Adrenal gland (tissue), 19 donors: ENCODE measurements at places on chromosomes 2 and 18. TPM values are rescaled to one million over a fixed set of nuclear protein-coding genes. Genes with fewer than 3 reads are reported as not detected.

DNA sequence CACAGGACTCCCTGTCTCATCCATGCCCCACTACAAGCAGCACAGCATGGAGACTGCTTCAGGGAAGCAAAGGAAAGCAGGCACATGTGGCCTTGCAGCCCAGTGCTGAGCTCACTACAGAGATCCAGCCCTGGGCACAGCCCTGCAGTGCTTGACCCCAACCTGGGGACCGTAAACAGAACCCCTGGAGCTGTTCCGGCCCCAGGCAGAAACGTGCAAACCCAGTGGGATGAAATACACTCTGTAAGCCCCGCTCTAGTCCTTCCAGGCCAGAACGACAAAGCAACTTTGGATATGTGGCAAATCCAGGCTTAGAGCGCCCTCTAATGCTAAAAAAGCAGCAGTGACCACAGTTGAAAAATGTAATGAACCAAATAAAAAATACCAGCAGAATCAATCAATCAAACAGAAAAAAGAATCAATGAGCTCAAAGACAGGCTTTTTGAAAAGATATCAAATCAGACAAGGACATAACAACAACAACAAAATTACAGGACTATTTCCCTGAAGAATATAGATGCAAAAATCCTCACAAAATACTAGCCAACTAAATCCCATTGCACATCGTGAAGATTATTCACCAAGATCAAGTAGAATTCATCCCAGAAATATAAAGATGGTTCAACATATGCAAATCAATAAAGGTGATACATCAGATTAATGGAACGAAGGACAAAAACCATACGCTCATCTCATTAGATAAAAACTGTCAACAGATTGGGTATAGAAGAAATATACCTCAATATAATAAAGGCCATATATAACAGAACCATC lies 45.6 kb downstream of the ZNF519 start:
- H3K36me3 ChIP-seq = no peaks in the 10 kb centered on the region
- H3K4me3 ChIP-seq = no peak overlapping the region
- H3K27me3 ChIP-seq = no peaks in the 10 kb centered on the region
- no peaks in the 10 kb centered on the region for H3K4me1 ChIP-seq
- no peak overlapping the region for H3K27ac ChIP-seq
- DNase-seq = no peak

- DNase-seq = peak; percentile 44
- no peaks in the 10 kb centered on the region for H3K4me1 ChIP-seq
- no peaks in the 10 kb centered on the region for H3K36me3 ChIP-seq
- no peaks in the 10 kb centered on the region for H3K27me3 ChIP-seq
- no peak overlapping the region for H3K4me3 ChIP-seq
Measured at GRCh38 chr2:120313695-120314615, 32.0 kb upstream of the INHBB start.

DNA sequence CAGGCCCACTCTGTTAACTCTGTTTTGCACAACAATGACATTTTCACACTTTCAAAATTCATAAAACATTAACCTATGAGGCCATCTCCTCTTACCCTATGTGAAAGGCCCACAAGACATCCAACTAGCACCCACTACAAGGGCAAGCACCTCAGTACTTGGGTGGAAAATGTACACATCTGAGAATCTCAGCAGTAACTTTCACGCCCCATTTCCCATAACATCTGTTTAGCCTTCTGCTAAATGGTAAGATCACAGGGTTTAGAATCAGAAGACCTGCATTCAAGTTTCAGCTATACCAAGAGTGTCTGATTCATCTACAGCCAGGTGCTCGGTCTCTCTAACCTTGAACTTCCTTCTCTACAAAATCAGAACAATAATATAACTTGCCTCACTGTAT lies 89.2 kb downstream of the SP100 start:
- no peaks in the 10 kb centered on the region for H3K27me3 ChIP-seq
- H3K27ac ChIP-seq = no peak overlapping the region
- no peaks in the 10 kb centered on the region for H3K4me1 ChIP-seq
- DNase-seq = no peak
- no peak overlapping the region for H3K4me3 ChIP-seq
- H3K36me3 ChIP-seq = peaks cover 26% of the 10 kb centered on the region

DNA sequence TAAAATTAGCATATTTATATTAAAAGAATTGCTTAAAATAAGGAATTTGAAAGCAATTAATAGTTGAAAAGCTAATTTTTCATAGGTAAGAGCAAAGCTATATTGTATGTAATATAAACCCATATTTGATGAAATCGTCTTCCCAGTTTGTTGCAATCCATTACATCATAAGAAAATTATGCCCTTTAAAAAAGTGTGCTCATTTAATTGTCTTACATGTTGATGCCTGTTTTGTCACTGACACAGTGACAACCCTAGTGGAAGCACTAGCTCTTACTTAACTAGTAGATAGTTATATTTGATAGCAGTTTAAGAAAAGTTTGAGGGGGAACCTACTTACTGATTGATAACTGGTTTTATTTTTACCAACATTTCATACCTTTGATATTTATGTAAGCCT lies 30.0 kb upstream of the IL18RAP start:
- no peaks in the 10 kb centered on the region for H3K4me1 ChIP-seq
- H3K27ac ChIP-seq = no peak overlapping the region
- no peak for DNase-seq
- H3K4me3 ChIP-seq = no peak overlapping the region

- peak; percentile 68 for DNase-seq
- H3K4me1 ChIP-seq = no peaks in the 10 kb centered on the region
- no peaks in the 10 kb centered on the region for H3K36me3 ChIP-seq
Measured at GRCh38 chr18:26574958-26575864, 26.9 kb upstream of the KCTD1 start.

DNA sequence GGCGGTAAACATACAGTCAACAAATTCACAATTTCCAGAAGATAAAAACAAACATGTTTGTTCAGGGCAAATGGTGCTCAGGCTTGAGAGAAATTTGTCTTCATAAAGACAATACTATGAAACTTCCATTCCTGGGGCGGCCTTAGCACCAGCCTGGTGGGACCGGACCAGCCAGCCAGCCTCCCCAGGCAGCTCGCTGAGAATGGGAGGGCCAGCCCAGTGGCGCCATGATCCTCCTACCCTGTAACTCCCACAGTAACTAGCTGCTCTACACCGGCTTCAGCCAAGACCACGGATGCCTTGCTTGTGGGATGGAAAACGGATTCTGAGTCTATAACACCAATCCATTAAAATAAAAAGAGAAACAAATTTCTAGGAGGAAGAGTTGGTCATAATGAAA lies 24.2 kb upstream of the FHOD3 start:
- no peak overlapping the region for H3K4me3 ChIP-seq
- H3K27me3 ChIP-seq = no peaks in the 10 kb centered on the region
- H3K36me3 ChIP-seq = peaks cover 4% of the 10 kb centered on the region
- H3K4me1 ChIP-seq = no peaks in the 10 kb centered on the region
- DNase-seq = no peak

RUFY4 gene
- 0.14 TPM for total RNA-seq
